ENCODE measurements at places on chromosomes 7 and 10.

GRCh38 chr7:134692344-134692705 is 45.7 kb downstream of the BPGM start:
- peaks cover 23% of the 10 kb centered on the region for H3K4me1 ChIP-seq
- H3K27ac ChIP-seq = peak overlapping the region; percentile 22
- DNase-seq = no peak
- no peak overlapping the region for H3K4me3 ChIP-seq

- no peaks in the 10 kb centered on the region for H3K27me3 ChIP-seq
- H3K4me3 ChIP-seq = no peak overlapping the region
- peak; percentile 46 for DNase-seq
- no peaks in the 10 kb centered on the region for H3K36me3 ChIP-seq
- H3K4me1 ChIP-seq = peaks cover 3% of the 10 kb centered on the region
- no peak overlapping the region for H3K27ac ChIP-seq
These were observed 10.7 kb upstream of the IDI2 start for GRCh38 chr10:1036341-1036791.

- H3K27ac ChIP-seq = no peak within 1 kb of the TSS
- no peak within 1 kb of the TSS for H3K4me3 ChIP-seq
- H3K27me3 ChIP-seq = peaks cover 28% of the 10 kb centered on the region
- peaks cover 4% of the 10 kb centered on the region for H3K4me1 ChIP-seq
- no peaks in the 10 kb centered on the region for H3K36me3 ChIP-seq
These were observed at the start of gene GPNMB for GRCh38 chr7:23246555-23246954. Gene GPNMB, plus strand, starts transcription at chr7:23246775. Its CDS starts 83 bp downstream, at chr7:23246858.

DNA sequence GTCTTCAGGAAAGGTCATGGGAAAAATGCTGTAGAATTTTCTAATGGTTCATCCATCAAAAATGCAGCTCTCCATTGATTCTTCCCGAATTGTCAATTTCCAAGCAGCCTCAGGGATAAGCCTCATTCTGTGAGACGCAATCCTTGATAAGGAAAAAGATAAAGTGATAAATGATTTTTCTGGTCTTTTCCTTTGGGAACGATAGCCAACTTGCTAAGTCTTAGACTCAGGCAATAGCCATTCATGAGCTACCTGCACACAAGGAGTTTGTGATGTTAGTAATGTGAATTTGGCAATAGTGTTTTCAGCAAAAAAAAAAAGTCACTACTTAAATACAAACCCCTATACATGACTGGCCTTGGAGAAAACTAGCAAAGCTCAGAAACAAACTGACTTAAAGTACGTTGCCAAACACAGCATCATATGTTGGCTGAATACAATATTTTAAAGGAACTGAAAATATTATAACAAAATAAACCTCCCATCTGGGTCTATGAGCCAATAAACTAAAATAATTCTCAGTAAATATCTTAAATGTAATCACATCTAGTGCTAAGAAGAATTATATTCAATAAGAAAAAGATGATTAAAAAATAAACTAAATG is 75.5 kb downstream of the KLF6 start:
- DNase-seq = no peak
- H3K36me3 ChIP-seq = no peaks in the 10 kb centered on the region
